NCI-H524 (cell line): ENCODE measurements at places on chromosomes 2 and 18.
A peak's percentile ranks its signal among the peaks of the same experiment; 100 is the strongest.

GRCh38 chr2:227366769-227367426 lies 12.2 kb downstream of the TM4SF20 start:
- no peak for DNase-seq

DNA sequence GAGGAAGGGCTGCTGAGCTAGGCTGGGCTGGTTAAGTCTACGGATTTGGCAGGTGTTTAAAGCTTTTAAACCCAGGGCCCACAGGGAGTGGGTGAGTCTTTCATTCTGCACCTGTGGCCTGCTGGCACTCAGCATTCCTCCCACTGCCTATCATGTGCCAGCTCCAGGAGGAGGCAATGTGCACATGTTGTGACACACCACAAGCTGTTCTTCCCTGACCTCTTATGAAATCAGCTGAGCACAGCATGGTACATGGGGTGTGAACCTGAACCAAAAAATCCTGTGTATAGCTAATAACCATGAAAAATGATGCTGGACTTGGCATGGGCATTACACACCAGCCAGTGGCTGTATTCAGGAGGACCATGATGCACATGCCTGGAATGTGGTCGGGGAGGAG lies 297.9 kb upstream of the MMADHC start:
- DNase-seq: peak; percentile 4

DNA sequence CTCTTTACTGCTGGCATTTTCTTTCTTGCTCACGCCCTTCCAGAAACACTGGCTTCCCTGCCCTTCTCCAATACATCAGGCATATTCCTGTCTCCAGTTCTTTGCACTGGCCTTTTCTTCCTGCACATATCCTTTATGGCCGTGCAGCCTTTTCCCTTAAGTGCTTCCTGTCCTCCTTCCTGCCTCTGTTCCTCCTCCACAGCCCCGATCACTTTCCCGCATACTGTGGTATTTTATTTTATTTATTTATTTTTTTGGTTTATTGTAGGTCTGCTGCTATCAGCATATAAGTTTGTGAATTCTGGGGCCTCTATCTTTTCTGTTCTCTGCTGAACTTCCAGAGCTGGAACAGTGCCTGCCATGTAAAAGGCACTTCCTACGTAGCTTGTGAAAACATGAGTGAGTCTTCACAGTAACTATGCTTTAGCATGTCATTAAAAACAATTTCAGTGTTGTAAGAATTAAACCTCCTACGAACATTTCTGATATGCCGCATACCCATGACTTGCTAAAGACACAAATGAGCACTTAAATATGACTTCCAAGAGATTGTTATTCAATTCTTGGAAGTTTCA lies 289.1 kb downstream of the TRIB2 start:
- DNase-seq: no peak

GRCh38 chr2:32838949-32839348 lies 107.8 kb upstream of the LTBP1 start:
- DNase-seq: no peak

DNA sequence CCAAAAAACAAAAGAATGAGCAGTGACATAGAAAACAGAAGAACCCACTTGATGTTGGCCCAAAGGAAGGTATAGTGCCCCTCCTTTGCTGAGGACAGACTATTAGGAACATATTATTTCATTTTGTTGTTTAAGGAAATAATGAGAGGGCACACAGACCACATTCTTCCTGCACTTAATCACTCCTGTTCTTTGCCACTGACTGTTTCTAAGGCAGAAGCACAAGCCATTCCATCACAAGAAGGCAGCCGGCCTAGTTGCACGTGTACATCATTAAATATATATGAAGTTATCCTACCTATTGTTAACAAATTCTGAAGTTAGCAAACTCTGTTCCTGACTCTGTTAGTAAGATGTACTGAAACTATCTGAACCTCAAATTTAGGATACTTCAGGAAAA lies 110.0 kb downstream of the LNPK start:
- no peak for DNase-seq

- DNase-seq: peak; percentile 67
Observed at GRCh38 chr2:5695654-5696403, 3.6 kb downstream of the SOX11 start.

DNA sequence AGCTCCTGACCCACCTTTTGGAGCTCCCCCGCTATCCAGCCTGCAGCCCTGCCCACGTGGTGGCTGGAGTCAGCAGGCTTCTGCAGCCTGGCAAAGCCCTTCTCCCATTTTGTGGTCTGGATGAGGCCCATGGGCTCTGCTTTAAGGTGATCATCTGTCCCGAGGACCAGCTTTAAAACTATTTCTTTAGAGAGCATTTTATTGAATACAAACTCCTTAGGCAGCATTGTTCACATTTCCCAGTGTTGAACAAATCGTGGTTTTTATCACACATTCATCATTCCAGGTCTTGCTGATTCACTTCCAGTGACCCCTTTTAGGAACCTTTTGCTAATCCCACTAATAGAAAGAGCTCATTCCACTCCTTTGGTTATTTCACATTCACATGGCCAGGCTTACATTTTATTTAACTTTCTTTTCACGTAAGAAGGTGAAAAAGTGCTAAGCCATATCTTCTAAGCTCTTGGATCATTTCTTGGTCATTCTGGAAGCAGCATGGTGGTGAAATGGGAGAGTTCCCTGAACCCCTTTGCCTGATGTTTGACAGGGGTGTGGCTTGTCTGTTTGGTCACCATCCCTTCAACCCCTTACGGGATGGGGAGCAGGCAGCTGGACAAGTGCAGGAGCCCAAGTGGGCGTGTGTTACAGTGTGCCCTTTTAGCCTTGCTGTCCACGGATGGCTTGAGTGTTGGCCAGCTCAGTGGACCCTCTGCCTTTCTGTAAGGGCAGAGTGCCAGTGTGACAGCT lies 80.4 kb upstream of the RAPGEF4 start:
- no peak for DNase-seq

DNA sequence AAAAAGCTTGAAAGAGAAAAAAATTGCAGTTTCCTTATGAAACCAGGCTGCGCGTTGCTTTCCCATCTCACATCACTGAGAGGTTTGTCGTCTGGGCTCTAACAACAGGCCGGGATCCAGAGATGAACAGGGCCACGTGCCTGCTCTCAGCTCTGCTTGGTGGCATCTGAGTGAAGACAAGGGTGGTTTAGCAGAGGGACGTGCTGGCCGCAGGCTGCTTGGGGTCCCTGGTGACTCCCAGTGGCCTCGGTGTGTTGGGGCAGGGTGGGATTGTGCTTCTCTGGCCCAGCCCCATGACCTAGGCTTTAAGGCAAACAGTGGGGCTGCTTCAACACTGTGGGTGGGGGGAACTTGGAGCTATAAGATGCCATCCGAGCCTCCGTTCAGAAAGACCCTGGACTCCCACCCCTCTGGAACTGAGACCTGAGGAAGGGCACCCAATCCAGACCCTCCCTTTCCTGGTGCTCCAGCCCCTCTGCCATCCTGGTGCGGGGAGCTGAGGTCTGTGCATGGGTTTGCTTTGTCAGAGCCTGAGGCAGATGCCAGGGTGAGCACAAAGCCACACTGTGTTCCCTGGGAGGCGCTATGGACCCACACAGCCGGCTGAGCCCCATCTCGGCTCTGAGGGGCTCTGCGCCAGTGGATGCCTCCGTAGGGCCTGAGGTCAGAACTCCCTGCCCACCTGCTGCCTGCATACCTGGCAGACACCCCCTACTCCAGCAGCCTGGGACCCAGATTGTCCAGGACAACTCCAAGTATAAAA lies 18.4 kb upstream of the HPCAL1 start:
- no peak for DNase-seq

DNA sequence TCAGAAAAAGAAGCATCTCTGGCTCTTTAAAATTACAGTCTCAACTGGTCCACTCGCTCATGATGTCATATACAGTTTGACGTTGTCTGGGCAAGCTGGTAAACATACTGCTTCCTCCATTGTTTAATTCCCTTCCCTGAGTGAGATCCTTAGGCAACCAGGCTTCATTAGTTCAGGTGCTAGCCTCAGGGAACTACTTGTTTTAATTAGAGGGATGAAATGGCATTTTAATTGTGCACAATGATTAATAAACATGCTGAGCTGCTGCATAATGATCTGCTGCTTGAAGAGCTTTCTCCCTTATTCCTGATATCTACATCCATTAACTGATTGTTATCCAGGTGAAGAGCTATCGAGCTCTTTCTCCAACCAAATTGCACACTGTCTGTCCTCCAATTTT lies 195.6 kb upstream of the ETAA1 start:
- no peak for DNase-seq

DNA sequence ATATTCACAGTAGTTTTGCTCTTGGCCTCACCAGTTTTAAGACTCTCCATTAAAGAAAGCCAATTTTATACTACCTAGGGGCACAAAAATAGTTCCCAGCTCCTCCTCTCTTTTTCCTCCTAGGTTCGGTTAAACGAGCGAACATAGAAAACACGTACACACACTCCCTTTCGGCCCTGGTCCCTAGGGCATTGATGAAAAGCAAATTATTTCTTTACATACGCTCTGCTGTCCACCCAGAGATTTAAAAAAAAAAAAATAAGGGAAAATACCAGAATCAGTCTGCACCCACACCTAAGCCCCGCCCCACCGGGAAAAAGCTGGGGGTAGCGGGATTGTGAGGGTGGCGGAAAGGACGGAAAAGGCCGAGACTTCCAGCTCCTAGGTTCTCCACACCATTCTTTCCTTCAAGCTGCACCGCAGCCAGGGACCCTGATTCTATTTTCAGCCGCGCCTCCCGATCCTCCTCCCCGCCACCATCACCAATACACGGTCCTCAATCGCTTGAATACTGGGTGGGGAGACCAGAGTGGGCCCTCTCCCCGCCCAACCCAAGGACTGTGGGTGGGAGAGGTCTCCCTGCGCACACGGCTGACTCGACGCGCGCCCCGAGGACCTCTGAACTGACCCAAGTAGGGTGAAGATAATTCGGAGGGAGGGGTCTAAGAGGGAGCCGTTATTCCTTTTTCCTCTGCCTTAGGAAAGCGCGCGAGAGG lies 769 bp downstream of the ATF2 start:
- peak; percentile 54 for DNase-seq

DNA sequence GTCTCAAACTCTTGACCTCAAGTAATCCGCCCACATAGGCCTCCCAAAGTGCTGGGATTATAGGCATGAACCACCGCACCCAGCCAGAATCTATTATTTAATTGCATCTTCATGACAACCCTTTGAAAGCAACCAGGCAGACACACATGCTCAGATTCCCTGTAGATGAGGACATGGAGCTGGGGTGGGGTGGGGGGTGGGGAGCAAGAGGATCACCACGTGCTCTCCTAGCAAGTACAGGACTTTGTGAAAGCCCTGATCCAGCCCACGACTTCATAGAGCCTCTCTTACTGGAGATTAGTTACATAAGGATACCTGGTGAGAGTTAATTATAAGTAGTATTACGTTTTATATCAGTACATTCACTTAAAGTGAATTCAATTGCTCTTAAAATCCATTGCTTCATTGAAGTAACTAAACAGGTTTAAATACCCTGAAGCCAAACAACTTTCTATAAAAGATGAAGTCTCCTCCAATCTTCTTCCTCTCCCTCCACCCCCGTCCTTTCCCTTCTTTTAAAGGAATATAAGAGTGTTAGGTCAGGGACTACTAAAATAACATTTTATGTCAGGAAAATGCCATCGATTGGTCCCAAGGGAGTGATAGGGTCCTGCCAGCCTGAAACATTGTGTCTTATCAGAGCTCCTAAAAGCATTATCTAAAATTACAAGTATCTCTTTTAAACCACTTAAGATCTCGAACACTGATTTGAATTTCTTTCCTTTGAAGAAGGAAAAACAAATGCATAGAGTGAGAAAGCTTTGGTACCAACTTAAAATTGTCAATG lies 123.9 kb downstream of the EPHA4 start:
- peak; percentile 33 for DNase-seq

DNA sequence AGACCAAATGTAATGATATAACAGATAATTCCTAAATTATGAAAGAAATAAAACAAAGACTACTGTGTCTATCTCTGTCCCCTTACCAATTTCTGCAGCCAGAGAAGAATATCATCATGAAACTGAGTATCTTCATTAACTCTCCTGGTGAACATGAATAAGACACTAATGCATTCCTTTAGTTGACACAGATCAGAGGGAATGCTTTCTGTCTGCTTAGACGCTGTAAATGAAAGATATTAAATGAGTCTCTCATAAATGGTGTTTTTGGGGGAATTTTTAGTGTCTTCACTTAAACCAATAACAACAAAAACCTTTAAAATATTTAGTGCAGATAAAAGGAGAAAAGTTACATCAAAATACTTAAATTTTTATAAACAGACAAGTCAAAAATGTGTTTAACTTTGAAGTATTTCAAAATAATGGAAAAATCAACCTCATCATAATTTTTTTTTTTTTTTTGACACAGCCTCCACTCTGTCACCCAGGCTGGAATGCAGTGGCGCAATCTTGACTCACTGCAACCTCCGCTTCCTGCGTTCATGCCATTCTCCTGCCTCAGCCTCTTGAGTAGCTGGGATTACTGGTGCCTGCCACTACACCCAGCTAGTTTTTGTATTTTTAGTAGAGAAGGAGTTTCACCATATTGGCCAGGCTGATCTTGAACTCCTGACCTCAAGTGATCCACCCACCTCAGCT lies 16.0 kb downstream of the EPG5 start:
- DNase-seq: no peak

DNA sequence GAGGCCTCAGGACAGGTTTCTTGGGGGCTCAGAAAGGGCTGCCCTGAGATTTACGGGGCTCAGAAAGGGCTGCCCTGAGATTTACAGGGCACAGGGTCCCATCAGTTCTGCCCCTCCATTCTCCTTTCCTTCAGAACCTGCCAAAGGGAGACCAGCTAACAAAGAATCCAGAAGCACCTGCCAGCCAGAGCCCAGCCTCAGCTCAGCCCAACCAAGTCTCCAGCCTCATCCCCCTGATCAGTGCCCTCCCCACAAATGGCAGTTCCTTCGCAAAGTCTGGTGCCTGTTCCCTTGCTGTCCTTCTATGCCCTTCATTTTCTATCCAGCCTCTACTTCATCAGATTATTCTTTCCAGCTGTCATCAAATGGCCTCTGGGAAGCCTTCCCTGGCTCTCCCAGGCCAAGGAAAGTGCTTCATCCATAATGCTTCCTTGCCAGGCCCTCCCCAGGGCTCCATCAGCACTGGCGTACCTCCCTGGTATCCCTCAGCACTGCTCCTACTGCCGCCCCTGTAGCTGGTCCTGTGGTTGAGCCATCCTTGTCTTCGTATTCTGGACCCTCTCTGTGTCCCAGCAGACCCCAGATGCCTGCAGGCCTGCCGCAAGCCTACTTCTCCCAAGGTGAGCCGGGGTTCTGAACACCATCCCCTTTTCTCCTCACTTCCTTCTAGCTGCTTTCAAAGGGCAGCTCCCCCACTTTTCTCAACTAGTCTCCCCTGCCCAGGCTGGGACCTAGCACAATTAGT lies 96.2 kb upstream of the EPAS1 start:
- no peak for DNase-seq

DNA sequence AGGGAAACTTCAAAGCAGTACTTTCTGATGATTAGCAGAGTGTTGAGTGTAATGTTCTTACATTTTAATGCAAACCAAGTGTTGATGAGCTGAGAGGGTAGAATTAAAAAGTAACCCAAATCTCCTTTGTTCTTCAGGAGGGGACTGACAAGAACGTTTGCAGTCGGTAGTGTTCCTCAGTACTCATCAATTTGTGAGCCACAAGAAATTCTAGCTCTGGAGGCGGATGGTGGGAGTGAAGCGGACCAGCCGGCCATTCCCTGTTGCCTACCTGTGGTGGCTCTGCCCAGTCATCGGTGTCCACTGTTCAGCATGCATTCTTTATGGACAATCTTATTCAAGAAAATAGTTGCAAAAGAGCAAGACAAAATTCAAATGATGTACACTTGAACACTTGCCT lies 438.6 kb upstream of the POU3F3 start:
- no peak for DNase-seq

- peak; percentile 67 for DNase-seq
Observed at GRCh38 chr18:49447810-49448745, 12.4 kb downstream of the DYM start.

GRCh38 chr2:101153787-101154186 lies 2.6 kb upstream of the TBC1D8 start:
- peak; percentile 91 for DNase-seq

- no peak for DNase-seq
Observed at GRCh38 chr2:76467326-76467725, 756.6 kb upstream of the GCFC2 start.
